ENCODE measurements at places on chromosomes 12 and 14. TPM values are rescaled to one million over a fixed set of nuclear protein-coding genes. Genes with fewer than 3 reads are reported as not detected.

DNA sequence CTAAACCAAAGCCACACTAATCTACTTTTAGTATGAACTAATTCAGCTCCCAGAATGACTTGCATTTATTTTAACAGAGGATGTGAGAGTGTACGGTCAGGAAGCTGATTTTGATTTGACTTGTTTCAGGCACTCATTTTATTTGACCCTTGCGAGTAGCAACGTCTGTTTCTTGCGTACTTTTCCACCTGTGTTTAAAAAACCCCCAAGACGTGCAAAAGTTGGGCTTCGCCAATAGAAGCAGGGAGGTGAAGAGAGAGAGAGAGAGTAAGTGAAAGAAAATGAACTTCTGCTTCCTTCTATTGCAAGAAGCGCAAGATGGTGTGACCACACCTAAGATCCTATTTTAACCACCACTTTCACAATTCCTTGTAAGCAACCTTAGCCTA lies 6.7 kb upstream of the SLC15A4 start:
- H3K36me3 ChIP-seq, result no peaks in the 10 kb centered on the region
- H3K4me3 ChIP-seq, result no peak overlapping the region
- H3K27me3 ChIP-seq, result no peaks in the 10 kb centered on the region
- no peak overlapping the region for H3K27ac ChIP-seq
- no peaks in the 10 kb centered on the region for H3K4me1 ChIP-seq

DNA sequence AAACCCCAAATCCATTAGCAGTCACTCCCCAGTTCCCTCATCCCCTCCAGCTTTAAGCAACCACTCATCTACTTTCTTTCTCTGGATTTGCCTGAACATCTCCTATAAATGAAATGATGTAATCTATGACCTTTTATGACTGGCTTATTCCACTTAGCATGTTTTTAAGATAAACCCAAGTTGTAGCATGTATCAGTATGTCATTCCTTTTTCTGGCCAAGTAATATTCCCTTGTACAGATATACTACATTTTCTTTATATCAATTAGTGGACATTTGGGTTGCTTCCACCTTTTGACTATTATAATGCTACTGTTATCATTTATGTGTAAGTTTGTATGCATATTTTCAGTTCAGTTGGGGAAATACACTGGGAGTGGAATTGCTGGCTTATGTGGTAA lies 83.4 kb downstream of the TESC start:
- H3K4me3 ChIP-seq, result no peak overlapping the region
- H3K36me3 ChIP-seq, result peaks cover 36% of the 10 kb centered on the region
- no peaks in the 10 kb centered on the region for H3K4me1 ChIP-seq
- no peak overlapping the region for H3K27ac ChIP-seq
- DNase-seq, result no peak

The HOXC9 gene
- not detected for total RNA-seq

The EIF2B2 gene
- total RNA-seq, result 23.8 TPM
